ENCODE measurements at places on chromosomes 5 and 9. TPM values are rescaled to one million over a fixed set of nuclear protein-coding genes. Genes with fewer than 3 reads are reported as not detected.

GFI1B gene
- polyA plus RNA-seq, result not detected

DNA sequence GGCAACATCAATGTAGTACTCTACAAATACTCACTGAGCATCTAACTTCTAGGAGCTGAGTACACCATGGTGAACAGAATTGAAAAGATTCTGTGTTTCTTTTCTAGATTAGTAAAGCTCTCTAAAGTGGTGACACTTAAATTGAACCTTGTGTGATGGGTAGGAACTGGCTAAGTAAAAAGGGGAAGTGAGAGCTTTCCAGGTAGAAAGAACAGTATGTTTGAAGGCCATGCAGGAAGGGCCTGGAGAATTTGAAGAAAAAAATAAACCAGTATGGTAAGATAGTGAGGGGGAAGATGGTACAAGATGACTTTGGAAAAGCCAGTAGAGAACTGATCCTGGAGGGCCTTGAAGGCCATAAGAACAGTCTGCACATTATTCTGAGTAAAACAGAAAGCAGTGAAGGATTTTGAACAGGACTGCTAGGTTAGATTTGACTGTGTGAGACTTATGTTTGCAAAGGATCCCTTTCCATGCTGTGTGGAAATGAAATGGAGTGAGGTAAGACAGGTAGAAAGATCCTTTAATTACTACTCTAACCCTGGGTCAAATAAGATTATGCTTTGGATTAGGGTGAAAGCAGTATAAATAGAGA, 46.7 kb upstream of the UBQLN1 start:
- DNase-seq, result no peak

FOXI1 gene
- not detected for polyA plus RNA-seq

- DNase-seq, result no peak
These were observed 32.3 kb downstream of the TMEM174 start for GRCh38 chr5:73205305-73205704.

GRCh38 chr9:2087500-2088313, 72.6 kb downstream of the SMARCA2 start:
- DNase-seq, result peak; percentile 42

IRX2 gene
- 0.67 TPM for polyA plus RNA-seq

- no peak for DNase-seq
These were observed 26.3 kb upstream of the CORO2A start for GRCh38 chr9:98218562-98219363.

RPP25L gene
- 36.7 TPM for polyA plus RNA-seq

DNA sequence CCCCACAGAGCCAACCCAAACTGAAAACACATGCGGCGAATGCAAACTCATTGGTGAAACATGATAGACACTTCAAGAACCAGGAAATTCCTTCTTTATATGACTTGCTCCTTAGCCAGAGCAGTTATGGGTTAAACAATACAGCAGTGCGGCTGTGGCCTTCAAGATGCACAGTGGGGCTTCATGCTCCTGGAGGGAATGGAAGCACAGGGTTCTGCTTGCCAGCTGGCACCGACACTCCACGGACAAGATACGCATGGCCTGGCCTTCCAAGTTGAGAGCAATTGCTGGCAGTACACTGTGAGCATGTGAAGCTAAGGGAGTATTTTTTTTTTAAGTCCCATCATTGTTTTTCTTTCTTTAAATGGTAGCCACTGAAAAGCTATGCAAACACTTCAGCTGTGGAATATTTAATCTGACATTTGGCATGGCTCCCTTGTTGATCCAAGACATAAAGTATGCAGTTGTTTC, 451.6 kb upstream of the CD180 start:
- no peak for DNase-seq

SHROOM1 gene
- 6.0 TPM for polyA plus RNA-seq

GRCh38 chr9:106111039-106111730, 416.8 kb downstream of the TMEM38B start:
- DNase-seq, result no peak

BARX1 gene
- polyA plus RNA-seq, result 7.8 TPM

PLAC8L1 gene
- 0.84 TPM for polyA plus RNA-seq

DNA sequence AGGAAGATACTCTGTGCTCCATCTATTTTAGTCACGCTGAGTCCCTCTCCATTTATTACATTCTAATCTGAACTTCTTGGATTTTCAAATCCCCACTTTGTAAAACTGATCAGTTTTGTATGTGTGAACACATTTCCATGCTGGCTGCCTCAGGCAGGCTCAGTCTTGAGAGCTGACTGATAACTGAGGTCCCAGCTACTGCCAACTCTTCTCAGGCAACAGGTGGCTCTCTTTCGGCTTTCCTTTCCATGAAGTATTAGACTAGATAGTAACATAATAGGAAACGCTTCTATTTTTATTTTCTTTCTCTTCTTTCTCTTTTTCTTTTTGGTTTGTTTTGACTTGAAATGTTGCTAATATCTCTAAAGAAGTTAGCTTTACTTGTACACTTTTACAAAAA, 138.4 kb downstream of the TARS1 start:
- DNase-seq, result no peak

DNA sequence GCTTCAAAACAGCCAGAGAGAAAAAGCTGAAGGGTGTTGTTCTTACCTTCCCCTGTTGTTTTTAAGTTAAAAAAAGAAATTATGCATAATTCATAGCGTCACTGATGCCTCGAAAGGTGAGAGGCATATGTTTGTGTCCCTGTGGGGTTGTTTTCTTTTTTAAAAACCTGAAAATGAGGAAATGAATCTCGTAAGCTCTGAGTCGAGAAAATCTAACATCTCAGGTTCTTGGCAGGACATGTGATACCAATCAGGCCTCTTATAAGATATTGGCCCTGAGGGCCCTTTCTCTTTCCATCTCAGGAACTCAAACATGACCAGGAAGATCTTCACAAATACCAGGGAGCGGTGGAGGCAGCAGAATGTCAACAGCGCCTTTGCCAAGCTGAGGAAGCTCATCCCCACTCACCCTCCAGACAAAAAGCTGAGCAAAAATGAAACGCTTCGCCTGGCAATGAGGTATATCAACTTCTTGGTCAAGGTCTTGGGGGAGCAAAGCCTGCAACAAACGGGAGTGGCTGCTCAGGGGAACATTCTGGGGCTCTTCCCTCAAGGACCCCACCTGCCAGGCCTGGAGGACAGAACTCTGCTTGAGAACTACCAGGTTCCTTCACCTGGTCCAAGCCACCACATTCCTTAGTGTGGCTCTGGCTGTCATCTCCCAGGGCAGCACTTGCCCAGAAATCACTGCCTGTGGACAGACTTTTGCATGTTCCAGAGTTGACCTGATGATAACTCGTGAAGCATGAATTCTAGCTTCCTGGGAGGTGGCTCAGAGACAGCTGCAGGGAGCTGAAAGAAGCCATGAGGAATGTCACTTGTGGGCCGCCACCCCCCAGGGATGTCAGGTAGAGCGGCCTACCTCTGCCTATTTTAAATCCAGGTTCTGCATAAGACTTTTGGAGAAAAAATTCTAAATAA, at the start of gene TAL2:
Gene TAL2 (plus strand): TSS at position 274 of the 921 bp plus-strand sequence. CDS start 40 bp downstream, at position 314.
- no peak for DNase-seq

- no peak for DNase-seq
These were observed 8.2 kb upstream of the AHRR start for GRCh38 chr5:313265-313664.

ABO gene
- polyA plus RNA-seq, result not detected

DNA sequence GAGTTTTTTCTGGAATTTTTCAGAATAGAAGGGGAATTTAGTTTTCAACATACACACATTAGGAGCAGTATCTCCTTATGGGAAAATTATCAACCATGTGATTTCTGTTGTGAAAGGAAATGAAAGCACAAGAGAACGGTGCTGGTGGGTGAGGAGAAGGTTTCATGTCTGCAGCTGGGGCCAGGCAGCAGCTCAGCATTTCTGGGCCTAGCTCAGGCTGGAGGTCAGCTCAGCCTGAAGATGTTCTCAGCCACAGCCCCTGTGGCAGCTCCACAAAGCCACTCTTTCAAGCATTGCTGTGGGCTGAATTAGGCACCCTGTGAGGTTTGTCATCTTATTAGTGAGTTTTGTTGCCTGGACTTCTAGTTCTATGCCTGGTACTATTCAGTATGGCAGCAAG, 90.3 kb downstream of the DIRAS2 start:
- DNase-seq, result no peak
